ENCODE measurements at places on chromosomes 16 and 17.

GRCh38 chr17:61591930-61592329 is 911 bp upstream of the NACA2 start:
- H3K4me1 ChIP-seq = no peaks in the 10 kb centered on the region
- H3K27ac ChIP-seq = no peak overlapping the region
- H3K4me3 ChIP-seq = no peak overlapping the region
- no peak for DNase-seq

DNA sequence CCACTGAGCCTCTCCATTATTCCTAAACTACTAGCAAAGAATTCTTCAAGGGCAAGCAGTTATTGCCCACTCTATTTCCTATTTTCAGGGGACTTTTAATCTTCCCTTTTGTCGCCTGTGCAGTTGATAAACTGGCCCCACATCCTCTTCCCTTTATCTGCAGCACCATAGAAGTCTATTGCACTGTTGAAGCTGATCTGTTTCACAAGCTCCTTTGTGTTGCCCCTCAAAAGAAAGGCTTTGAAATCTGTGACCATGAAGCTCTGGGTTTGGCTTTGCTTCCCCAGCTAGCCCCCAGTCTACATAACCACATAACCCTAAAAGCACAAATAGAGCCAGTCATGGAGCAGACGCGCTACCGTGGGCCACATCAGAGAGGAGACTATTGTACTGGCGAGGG is 37.1 kb downstream of the CDRT15 start:
- H3K27ac ChIP-seq = no peak overlapping the region
- peaks cover 36% of the 10 kb centered on the region for H3K36me3 ChIP-seq
- no peaks in the 10 kb centered on the region for H3K4me1 ChIP-seq
- no peak overlapping the region for H3K4me3 ChIP-seq
- H3K27me3 ChIP-seq = no peaks in the 10 kb centered on the region

DNA sequence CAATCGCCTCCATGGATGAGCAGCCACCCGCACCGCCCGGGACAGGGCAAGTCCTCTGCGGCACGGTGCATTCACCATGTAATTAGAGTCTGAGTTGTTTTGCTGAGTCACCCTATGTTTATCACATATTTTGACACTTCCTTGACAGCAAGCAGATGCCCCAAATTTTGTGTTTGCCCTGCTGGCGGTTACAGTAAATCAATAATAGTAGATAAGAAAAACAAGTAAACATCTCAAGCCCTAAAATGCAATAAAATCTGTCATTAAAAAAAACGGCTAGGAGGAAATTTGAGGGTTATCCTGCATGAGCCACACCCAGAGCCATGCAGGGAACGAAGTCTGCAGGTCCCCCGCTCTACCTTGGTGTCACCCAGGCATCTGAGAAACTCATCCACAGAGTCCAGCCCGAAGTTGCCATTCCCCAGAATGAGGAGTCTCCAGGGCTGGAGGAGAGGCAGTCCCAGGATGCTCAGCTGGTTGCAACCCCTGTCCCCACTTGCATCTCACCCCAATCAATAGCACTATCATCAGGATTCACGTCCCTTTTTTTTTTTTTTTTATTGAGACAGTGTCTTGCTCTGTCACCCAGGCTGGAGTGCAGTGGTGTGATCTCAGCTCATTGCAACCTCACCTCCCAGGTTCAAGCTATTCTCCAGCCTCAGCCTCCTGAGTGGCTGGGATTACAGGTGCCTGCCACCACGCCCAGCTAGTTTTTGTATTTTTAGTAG is 16.5 kb upstream of the ST6GALNAC1 start:
- H3K36me3 ChIP-seq = no peaks in the 10 kb centered on the region
- DNase-seq = no peak
- no peak overlapping the region for H3K4me3 ChIP-seq
- H3K4me1 ChIP-seq = no peaks in the 10 kb centered on the region
- H3K27me3 ChIP-seq = peaks cover 6% of the 10 kb centered on the region

DNA sequence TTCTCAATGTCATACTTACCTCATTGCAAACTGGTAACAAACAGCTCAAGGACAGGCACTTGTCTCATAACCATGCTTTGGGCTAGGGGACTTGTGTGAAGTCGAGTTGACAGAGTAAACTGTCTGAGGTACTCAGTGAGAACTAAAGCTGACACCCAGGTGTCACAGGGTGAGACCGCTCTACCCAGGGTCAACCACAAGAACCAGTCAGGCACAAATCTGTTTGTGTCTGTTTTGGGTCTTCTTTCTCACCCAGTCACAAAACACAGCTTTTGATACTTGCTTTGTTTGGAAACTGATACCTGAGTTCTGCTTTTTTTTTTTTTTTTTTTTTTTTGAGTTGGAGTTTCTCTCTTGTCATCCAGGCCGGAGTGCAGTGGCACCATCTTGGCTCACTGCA is 161.1 kb downstream of the STX8 start:
- H3K4me3 ChIP-seq = no peak overlapping the region
- peak; percentile 2 for DNase-seq
- H3K27ac ChIP-seq = no peak overlapping the region
- H3K27me3 ChIP-seq = no peaks in the 10 kb centered on the region
- peaks cover 19% of the 10 kb centered on the region for H3K36me3 ChIP-seq

DNA sequence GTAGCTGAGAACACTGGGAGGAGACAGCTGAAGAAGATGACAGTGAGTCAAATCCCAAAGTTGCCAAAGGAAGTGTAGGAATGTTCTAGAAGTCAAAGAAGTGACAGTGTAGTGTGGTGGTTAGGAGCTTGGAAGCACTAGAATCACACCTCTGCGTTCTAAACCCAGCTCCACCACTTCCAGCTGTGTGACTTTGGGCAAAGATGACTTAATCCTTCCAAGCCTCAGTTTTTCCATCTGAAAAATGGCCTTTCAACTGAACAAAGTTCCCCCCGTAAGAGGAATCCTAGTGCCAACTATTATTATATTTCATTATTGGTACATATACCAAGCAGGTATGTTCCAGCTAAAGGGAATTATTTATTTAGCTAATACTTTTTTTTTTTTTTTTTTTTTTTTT is 56.0 kb downstream of the IQCK start:
- H3K4me1 ChIP-seq = peaks cover 2% of the 10 kb centered on the region
- DNase-seq = no peak
- no peak overlapping the region for H3K4me3 ChIP-seq
- peaks cover 2% of the 10 kb centered on the region for H3K27me3 ChIP-seq

- no peaks in the 10 kb centered on the region for H3K27me3 ChIP-seq
- H3K4me3 ChIP-seq = no peak overlapping the region
- H3K4me1 ChIP-seq = peaks cover 11% of the 10 kb centered on the region
- no peak for DNase-seq
- H3K36me3 ChIP-seq = peaks cover 2% of the 10 kb centered on the region
Observed at GRCh38 chr16:4690946-4691665, 2.3 kb upstream of the NUDT16L1 start.

DNA sequence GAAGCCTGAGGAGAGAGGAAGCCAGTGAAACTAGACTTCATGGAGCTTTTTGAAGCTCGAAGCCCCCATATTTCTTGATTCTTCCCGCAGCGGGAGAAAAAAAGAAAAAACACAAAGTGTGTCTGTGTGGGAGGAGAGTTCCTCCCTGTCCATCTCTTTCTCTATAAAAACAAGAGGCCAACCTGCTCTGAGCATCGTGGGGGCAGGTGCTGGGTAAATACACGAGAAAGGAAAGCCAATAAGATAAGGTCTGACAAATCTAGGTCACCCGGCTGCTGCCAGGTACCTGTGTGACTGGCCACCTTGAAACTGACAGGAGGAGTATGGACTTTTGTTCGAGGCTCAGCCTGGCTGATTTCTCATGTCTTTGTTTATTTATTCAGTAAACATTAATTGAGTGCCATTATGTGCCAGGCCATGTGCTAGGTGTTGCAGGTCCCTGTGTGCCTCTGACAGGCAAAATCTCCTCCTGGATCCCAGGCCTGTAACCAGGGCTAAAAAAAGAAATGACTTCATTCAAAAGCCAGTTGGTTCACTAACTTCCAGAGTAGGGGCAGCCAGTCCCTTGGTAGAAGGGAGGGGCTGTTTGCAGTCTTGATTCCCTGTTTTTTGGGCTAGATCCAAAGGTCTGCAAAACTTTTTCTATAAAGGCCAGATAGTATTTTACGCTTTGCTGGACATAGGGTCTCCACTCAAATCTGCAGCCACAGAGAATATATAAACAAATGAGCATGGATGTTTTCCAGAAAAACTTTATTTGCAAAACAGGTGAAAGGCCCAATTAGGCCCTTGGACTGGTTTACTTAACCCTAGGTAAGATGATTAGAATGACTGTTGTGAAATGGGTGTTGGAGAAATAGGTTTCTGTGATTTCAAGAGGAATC is 35.6 kb downstream of the YPEL2 start:
- no peaks in the 10 kb centered on the region for H3K27me3 ChIP-seq
- H3K4me3 ChIP-seq = no peak overlapping the region
- peak overlapping the region; percentile 76 for H3K27ac ChIP-seq

- peaks cover 44% of the 10 kb centered on the region for H3K4me1 ChIP-seq
- no peaks in the 10 kb centered on the region for H3K36me3 ChIP-seq
- H3K27me3 ChIP-seq = no peaks in the 10 kb centered on the region
Observed at GRCh38 chr16:8867216-8867931, 1.4 kb downstream of the CARHSP1 start.

GRCh38 chr16:77786186-77786847 is 2.0 kb upstream of the VAT1L start:
- H3K36me3 ChIP-seq = no peaks in the 10 kb centered on the region
- H3K27me3 ChIP-seq = peaks cover 24% of the 10 kb centered on the region
- no peak overlapping the region for H3K4me3 ChIP-seq
- no peak overlapping the region for H3K27ac ChIP-seq

- peaks cover 34% of the 10 kb centered on the region for H3K4me1 ChIP-seq
- H3K27ac ChIP-seq = no peak overlapping the region
- no peaks in the 10 kb centered on the region for H3K27me3 ChIP-seq
- no peak overlapping the region for H3K4me3 ChIP-seq
Observed at GRCh38 chr17:57556977-57557376, 188.1 kb downstream of the CCDC182 start.

DNA sequence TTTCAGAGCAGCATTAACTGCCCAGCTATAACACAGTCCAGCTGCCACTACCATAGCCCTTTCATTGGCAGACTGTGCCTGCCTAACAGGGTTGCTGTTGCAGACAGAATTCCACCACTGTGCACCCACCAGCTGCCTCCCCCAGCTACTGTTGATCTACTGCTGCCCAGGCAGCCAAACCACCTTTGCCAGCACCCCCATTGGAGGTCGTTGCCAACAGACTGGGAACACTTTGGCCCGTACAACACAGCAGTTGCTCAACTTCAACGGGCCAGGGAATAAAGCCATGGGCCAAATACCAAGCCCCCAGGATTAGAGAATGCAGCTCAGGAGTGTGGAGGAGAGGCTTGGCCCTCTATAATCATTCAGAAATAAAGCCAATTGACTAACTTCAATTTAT is 473.6 kb downstream of the CDH11 start:
- no peak for DNase-seq
- H3K27ac ChIP-seq = no peak overlapping the region
- no peak overlapping the region for H3K4me3 ChIP-seq
- no peaks in the 10 kb centered on the region for H3K4me1 ChIP-seq
- H3K27me3 ChIP-seq = no peaks in the 10 kb centered on the region
- no peaks in the 10 kb centered on the region for H3K36me3 ChIP-seq

GRCh38 chr17:47204722-47205418 is 4.3 kb upstream of the MYL4 start:
- H3K4me3 ChIP-seq = peak overlapping the region; percentile 86
- peaks cover 57% of the 10 kb centered on the region for H3K4me1 ChIP-seq
- no peaks in the 10 kb centered on the region for H3K36me3 ChIP-seq
- DNase-seq = peak; percentile 33
- H3K27me3 ChIP-seq = no peaks in the 10 kb centered on the region
- peak overlapping the region; percentile 92 for H3K27ac ChIP-seq

DNA sequence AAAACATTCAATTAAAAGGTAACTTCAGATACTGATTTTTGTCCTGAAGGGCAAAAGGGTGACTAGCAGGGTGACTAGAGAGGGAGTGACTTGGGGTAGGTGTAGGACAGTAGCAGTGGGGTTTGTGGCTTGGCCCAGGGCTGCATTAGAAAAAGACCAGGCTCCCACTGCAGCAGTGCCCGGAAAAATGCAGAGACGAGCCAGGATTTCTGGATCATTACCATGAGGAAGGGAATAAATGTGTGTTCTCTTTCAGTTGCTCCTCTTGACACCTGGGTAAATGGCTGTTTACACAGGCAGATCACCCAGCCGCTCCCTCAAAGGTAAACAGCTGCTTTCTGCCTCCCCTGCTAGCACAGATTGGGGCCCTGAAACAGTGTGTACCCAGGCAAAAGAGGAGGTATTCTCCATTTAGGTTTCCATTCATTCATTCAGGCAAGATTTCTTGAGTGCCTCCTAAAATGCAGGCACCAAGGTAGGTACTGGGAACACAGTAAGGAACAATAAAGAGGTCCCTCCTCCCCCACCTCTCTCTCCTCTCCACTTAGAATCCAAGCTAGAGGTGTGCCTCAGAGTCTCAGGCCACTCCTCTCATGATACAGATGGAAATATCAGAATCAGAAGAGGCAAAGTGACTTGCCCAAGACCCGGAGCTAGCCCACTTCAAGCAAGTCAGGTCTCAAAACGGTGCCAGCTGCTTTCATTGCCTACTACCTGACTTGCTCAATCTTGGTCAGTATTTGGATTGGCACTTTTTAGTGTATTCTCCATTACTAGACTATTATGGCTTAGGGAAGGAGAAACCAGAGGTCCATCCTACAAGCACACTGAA is 15.2 kb upstream of the TOX3 start:
- H3K36me3 ChIP-seq = no peaks in the 10 kb centered on the region
- DNase-seq = no peak
- no peak overlapping the region for H3K27ac ChIP-seq
- H3K4me3 ChIP-seq = no peak overlapping the region

DNA sequence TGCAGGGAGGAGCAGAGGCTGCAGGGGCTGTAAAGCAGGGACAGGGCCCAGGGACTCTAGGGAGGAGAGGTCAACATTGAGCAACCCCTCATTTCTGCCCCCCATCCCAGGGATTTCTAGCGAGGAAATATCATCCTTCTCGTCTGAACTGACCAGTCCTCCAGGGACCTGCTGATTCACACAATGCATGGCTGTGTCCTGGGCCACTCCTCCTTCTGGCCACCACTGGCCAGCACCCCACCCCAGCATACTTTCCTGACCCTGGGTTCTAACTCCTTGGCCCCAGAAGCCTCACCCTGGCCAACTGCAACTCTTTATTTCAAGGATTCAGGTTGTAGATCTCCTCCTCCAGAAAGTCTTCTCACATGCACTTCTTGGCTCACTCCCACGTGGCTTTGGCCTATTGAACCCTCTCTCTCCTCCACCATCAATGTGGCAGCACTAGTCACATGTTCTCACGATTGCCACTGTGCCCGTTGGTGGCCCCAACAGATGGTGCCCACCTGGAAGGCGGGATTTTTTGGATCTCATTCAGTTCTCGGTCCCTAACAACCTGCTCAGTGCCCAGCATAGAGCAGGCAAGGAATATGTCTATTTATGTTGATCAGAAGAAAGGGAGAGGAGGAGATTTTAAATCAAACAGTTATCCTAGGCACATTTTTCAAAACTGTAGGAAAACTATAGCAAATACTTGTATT is 41.5 kb downstream of the CUEDC1 start:
- H3K36me3 ChIP-seq = no peaks in the 10 kb centered on the region
- no peak overlapping the region for H3K4me3 ChIP-seq
- peaks cover 10% of the 10 kb centered on the region for H3K27me3 ChIP-seq
- peaks cover 3% of the 10 kb centered on the region for H3K4me1 ChIP-seq
- DNase-seq = no peak

Measured in memory B cell (primary cell).